ENCODE measurements at places on chromosomes 16 and 17. TPM values are rescaled to one million over a fixed set of nuclear protein-coding genes. Genes with fewer than 3 reads are reported as not detected.

GRCh38 chr16:35734728-35735402 lies 2275.5 kb downstream of the TP53TG3F start:
- DNase-seq, result no peak

DNA sequence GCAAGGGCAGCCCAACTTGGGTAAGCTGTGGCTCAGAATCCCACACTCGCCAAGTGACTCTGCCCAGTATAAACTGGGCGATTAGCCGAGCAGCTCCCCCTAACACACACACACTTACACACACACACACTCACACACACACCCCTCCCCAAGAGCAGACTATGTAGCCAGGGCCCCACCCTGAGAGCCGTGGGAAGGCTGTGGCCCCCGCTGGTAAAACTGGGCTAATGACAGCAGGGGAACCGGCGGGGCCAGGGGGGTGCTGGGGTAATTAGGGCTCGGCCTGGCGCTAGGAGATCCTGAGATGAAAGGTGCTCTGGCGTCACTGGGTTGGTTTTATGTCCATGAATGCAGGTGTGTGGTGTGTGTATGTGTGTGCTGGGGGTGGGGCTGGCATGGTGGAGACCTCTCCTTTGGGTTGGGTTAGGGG lies 1.1 kb upstream of the THRA start:
- DNase-seq, result no peak

- DNase-seq, result no peak
These were observed 5.8 kb downstream of the IRX3 start for GRCh38 chr16:54280751-54281150.

GRCh38 chr17:17141279-17141678 lies 64.9 kb downstream of the PLD6 start:
- no peak for DNase-seq

- no peak for DNase-seq
These were observed 7.5 kb upstream of the C16orf95 start for GRCh38 chr16:87324411-87325275.

GRCh38 chr16:82027629-82028064 lies 7.4 kb upstream of the HSD17B2 start:
- DNase-seq, result no peak

DNA sequence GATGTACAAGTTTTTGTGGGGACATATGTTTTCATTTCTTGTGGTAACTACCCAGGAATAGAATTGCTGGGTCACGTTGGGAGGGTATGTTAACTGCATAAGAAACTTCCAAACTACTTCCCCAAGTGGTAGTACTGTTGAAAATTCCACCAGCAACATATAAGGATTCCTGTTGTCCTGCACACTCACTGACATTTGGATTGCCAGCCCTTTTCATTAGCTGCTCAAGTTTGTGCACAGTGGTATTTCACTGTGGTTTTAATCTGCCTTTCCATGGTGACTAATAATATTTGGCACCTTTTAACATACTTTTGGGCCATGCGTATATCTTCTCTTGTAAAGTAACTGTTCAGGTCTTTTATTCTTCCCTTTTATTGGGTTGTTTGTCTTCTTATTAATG lies 103.3 kb downstream of the GNAO1 start:
- DNase-seq, result no peak

GRCh38 chr17:59627770-59628171 lies 8.1 kb downstream of the CLTC start:
- DNase-seq, result no peak

DNA sequence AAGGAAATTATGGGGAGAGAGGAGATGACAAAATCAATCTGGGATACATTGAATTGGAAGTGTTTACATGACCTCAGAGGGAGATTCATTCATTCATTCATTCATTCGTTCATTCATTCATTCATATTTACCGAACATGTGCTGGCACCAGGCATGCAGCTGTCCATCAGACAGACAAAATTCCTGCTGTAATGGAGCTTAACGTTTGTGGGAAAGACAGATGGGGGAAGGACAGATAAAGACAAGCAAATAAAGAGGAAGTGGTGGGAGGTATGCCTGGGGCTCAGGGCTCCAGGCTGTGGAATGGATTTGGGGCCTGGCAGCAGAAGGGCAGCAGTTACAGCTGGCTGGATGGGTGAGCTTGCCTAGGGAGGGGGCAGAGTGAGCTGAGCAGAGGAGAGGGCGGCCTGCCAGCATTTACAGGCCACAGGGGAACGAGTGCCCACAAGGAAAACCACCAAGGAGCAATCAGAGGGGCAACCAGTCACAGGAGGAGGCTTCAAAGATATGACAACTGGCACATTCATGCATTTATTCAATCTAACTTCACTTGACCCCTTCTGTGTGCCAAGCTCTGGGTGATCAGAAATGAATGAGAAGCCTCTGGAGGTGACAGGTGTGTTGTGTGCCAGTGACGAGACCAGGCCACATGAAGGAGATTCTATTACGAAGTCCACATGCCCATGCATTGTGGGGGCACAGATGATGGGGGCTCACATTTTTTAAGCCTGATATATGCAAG lies 48.5 kb downstream of the ARHGAP27 start:
- no peak for DNase-seq

- no peak for DNase-seq
These were observed 1.4 kb upstream of the RHBDL3 start for GRCh38 chr17:32264140-32264799.

- DNase-seq, result no peak
These were observed 5.5 kb upstream of the ZG16B start for GRCh38 chr16:2824626-2825025.

GRCh38 chr17:75848523-75849278 lies 4.5 kb upstream of the UNC13D start:
- DNase-seq, result no peak

GRCh38 chr16:11792410-11793241 lies 4.4 kb downstream of the ZC3H7A start:
- no peak for DNase-seq

NACA2 gene
- 1.0 TPM for polyA plus RNA-seq

PRSS36 gene
- polyA plus RNA-seq, result 1.0 TPM

SRCIN1 gene
- polyA plus RNA-seq, result 0.96 TPM

CCR7 gene
- polyA plus RNA-seq, result 0.39 TPM

PRCD gene
- 4.8 TPM for polyA plus RNA-seq

PNMT gene
- 4.8 TPM for polyA plus RNA-seq

DCUN1D3 gene
- 4.7 TPM for polyA plus RNA-seq

IL17C gene
- polyA plus RNA-seq, result not detected

SGCA gene
- 368 TPM for polyA plus RNA-seq

Measured in forelimb muscle (tissue), 1 donor.